ENCODE measurements at places on chromosomes 4 and X. TPM values are rescaled to one million over a fixed set of nuclear protein-coding genes. Genes with fewer than 3 reads are reported as not detected.

- DNase-seq, result no peak
Measured at GRCh38 chr4:48898733-48899431, 7.7 kb downstream of the OCIAD2 start.

DNA sequence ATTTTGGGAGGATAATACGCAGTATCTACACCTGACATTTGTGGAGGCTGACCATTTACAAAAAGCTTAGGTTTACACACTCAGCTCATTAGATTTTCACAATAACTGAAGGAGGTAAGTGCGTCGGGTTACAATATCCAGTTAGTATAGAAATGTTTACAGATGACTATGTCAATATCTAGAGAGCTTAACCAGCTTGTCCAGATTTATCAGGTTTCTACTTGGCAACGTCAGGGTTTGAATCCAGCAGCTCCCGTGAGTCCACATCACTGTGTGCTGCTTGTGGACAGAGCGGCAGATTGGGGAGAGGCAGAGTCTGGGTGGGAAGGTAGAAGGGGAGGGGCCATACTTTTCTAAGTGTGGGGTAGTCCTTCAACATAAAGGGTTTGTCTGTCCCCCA lies 28.3 kb downstream of the ARHGAP10 start:
- DNase-seq, result no peak

DNA sequence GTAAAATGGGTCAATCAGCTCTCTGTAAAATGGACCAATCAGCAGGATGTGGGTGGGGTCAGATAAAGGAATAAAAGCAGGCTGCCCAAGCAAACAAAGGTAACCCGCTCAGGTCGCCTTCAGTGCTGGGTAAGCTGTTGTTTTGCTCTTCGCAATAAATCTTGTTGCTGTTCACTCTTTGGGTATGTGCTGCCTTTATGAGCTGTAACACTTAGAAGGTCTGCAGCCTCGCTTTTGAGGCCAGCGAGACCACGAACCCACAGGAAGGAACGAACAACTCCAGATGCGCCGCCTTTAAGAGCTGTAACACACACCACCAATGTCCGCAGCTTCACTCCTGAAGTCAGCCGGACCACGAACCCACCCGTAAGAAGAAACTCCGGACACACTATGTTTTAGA lies 11.5 kb upstream of the CAMK2D start:
- peak; percentile 2 for DNase-seq

DNA sequence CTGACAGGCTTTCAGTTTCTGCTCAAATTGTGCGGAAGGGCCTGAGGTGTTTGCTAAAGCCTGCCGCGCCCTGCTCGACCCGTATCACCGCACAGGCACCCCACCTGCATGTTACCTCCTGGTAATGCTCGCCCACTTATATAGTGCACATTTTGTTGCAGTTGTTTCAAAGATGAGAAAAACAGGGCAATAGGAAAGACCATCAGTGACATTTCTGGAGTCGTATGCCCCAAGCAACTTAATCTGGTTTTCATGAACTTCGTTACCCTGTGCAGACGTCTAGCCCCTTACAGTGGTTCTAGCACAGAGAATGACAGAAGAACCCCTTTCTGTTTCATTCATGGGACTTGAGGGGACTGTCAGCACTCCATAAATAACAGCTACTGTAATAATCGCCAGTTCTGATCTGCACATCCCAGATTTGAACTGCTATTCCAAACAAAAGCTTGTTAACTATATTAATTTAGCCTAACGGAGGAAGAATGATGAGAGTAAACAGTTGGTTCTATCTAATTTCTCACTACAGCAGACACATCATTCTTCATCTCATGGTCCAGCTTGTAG lies 940 bp upstream of the DCTD start:
- DNase-seq, result no peak

- DNase-seq, result no peak
Measured at GRCh38 chr4:186669159-186669731, 54.4 kb downstream of the FAT1 start.

- no peak for DNase-seq
Measured at GRCh38 chr4:127045861-127046260, 586.9 kb upstream of the INTU start.

Gene RHOXF1
- not detected for total RNA-seq

DNA sequence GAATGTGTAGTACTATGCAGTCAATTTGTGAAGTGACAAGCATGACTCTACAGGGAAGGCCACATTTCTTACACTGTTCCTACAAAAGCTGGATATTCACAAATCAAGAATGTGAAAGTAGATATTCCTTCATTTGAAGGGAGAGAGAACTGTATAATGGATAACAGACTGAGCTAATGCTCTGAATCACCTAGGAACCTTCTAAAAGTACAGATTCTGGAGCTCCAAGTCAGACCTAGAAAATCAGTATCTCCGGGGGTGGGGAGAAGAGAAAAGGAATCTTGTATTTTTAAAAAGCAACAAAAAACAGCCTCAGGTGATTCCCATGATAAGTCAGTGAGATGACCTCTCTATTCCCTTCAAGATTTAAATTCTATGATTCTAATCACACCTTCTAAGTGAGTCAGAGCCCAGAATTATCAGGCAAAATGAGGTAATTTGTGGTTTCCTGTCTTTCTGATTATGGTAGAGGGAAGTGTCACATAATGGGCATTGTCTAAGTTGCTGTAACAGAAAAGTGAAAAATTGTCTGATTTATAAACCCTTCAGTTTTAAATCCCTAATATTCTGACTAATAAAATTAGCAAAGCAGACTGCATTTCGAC lies 80.9 kb downstream of the IL21 start:
- no peak for DNase-seq
